Stimulated activated CD4-positive, alpha-beta T cell treated with anti-CD3 and anti-CD28 coated beads, Interleukin-2, amount 100 ng/mL, for 24 hours (primary cell): ENCODE measurements at places on chromosomes 16 and 17.

DNA sequence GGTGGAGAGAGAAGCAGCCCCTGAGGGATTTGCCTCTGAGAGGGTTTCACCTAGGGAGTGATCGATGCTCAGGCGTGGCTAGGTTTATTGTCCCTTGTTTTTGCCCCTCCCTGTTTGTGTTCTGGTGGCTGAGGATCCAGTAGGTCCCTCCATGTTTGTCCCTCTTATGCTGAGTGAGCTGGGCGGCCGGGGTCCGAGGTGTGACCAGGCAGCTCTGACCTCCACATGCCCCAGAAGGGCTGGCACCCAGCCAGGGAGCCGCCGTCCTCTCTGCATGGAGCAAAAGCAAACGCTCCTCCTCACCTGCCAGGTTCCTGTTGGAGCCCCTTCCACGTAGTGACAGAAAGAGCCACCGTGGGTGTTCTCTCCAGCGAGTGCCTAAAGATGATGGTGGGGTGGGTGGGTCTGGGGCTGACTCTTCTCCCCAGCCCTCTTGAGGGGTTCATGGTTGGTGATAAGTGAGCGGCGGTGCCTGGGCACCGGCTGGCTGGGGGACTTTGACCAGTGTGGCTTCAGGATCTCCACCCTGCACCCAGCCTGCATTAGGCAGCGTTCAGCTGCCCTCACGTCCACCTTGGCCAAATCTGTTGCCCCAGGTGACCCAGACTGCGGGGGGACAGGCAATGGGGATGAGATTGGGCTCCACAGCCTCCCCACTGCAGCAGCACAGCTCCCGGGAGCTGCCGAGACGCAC lies 14.1 kb upstream of the NUDT16L1 start:
- no peak for DNase-seq

- no peak for DNase-seq
Observed at GRCh38 chr17:16470265-16470664, 21.7 kb downstream of the LRRC75A start.

DNA sequence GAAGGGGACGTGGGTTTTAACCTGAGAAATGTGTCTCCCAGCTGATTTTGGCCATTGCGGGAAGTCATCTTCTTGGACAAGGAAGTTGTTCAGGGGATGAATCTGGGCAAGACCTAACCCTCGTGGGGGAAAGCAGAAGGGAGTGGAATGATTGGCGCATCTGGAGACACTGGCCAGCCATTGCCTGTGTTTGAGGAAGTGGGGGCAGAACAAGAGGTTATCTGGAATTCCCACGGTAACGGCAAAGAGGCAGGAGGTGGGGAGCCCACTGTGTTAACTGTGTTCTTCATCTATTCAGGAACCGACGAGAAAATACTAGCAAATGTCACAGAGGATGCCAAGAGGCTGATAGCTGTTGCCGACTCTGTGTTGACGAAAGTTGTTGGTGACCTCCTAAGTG lies 66.9 kb downstream of the RNF213 start:
- no peak for DNase-seq

DNA sequence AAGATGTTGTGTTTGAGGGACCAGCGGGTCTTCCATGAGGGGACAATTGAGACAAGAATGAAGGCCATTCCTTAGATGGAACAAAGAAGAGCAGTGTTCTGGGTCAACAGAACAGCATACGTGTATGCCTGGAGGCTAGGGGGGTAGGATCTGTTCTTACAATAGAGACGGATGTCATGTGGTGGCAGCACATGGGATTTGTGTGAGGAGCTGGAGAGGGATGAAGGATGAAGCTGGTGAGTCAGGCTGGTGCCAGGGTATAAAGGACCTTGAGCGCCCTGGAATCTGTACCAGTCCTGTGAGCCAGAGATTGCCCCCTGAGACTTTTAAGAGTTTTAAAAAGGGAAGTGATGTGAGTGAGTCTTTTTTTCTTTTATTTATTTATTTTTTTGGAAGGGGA lies 22.8 kb upstream of the WFDC1 start:
- DNase-seq = no peak

DNA sequence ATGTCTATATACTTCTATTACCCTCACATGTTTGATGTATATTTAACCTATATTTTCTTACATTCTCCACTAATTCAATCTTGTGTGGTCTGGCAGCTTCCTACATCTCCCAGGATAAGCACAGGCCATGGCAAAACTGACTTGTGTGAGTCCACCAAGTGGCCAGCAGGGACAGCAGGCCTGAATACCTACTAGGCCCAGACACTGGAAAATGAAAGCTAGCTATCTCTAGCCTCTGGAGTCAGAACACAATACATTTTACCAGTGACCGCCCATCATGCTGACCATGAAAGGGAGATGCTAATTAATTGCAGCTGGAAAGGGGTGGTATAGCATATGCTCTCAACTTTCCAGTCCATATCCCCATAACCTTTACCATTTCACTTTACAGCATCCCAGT lies 132.3 kb downstream of the PCTP start:
- no peak for DNase-seq

- no peak for DNase-seq
Observed at GRCh38 chr16:73050201-73051099, 2.5 kb upstream of the ZFHX3 start.

GRCh38 chr16:54297154-54297553 lies 10.6 kb upstream of the IRX3 start:
- DNase-seq = no peak

DNA sequence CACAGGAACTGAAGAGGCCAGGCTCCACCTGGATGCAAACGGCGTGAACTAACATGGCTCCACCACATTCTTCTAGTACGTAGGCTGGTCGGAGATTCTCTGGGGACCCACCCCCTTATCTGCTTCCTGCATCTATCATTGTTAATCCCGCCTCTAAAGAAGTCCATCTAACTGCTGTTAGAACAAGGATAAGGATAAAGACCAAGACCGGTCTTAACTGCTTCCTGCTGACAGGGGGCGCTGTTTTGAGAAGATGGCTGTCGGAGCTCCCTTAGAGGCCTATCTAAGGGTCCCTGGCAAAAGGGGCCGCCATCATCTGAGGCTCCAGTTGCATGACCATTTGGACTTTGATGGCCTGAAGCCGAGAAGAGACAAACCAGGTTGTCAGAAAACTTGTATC lies 25.8 kb upstream of the TNFSF12 start:
- peak; percentile 60 for DNase-seq

GRCh38 chr17:10032118-10032852 lies 127.2 kb upstream of the RCVRN start:
- DNase-seq = no peak

DNA sequence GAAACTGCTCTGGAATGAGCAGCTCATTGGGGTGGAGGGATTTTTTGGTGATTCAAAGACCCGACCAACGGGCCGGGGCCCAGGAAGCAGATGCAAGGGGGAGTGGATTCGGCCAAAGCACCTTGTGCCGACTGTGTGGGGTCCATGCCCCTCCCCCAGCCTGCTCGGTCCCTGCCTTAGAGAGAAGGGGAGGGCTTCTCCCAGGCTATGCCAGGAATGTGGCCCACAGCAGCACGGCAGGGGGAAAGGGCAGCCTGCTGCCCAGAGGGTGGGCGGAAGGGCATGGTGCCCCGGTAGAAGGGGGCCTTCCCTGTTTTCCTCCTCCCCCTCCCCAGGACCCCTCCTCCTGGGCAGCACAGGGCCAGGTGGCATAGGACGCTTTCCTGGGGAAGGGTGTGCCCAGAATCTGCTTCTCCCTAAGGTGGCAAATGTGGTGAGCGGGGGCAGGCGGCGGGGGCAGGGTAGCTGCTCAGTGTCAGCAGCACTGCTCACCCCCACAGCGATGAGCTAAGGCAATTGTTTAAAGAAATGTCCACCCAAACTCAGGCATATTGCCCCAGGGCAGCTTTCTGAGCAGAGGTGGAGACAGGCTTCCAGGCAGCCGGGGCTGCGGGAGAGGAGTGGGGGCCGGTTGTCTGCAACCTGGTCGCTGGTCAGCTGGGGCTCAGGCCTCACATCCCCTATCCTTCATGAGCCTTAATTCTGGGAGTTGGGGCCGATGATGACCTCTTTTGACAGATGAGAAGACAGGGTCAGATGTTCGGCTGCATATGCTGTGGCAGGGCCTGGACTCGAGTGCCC lies 33.9 kb upstream of the MLKL start:
- no peak for DNase-seq

DNA sequence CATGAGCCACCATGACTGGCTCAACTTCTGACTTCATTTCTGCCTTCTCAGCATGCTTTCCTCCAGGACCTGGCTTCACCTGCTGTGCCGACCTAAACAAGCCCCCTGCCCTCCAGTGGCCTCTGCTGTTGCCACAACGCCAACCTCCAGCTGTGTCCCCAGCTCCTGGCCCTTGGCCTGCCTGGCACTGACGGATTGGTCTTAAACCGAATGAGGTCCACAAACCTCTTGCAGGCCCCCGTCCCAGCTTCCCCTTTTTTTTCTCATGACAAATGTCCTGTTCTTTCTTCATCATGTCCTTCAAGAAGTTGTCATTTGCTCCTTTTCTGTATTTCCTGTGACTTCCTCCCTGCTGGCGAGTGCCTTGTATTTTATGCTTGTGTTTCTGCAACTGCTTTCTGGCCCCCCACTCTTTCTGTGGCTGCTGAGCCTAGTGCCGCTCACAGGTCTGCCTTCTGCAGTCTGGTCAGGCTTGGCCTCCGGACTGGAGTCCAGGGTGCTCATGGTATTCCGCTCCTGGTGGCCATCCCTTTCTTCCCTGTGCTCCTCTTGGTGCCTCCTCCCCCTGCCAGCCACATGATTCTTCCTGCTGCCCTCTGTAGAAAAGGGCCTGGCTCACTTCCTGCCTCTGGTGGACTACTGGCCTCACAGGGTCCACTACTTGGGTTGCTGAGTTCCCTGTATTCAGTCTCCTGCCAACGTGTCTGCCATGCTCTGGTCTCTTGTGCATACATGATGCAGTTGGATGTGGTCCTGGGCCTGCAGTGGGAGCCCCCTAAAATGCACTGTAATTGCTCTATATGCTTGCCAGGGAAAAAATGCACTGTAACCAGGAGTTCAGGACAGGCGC lies 2.9 kb downstream of the ATP6V0C start:
- no peak for DNase-seq

GRCh38 chr16:23771642-23772041 lies 16.8 kb downstream of the CHP2 start:
- DNase-seq = no peak

DNA sequence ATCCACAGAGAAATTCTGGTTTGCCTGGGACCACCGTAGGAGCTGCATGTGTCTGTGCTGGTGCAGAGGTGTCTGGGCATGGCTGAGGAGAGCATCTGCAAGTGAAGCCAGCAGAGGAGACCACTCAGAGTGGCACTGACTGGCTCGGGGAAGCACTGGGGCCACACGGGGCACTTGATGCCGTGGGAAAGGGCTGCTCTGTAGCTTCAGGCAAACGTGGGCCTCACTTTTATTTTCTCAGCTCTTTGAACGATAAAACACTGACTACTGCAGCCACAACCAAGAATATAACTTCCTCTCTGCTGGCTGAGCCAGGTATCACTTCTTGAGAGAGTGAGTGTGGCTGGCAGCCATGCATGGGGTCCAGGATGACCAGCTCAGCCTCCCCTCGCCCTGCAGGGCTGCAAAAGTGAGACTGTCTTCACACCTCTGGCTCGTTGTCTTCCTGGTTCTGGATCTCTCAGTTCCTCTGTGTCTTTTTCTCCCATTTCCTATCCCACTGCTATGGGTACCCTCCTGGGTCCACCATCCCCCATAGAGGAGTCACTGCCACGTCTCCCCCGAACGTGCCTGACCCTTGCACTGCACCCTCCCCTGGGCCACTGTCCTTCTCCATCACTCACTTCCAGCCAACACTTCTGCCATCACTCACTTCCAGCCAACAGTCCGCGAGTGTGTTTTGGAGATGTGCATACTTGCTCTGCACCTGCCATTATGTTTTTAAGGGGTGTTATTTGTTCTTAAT lies 201.4 kb upstream of the CHMP6 start:
- no peak for DNase-seq

- no peak for DNase-seq
Observed at GRCh38 chr17:48546924-48547807, 2.3 kb upstream of the HOXB2 start.

DNA sequence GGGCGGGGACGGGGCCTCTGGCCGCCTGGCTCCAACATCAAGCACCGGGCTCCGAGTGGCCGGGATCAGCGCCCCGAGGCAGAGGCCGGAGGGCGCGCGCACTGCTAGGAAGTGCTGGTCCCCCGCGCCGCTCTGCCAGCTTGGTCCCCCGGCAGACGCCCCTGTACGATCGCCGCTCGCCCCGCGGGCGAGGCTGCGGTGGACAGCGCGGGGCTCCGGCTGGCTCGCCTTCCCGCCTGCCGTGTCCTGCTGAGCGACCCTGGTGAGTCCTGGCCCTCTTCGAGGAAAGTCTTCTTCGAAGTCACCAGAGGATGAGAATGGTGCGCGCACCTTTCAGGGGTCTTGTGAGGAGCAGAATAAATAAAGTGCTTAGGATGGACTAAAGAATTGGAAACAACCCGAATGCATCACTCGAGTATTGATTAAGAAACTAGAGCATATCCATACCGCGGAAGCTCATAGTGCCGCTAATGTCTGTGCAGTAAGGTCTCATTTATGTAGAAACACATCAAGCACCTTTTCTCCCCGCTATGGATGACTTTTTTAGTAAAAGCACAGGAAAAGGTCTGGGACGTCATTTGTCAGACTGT lies 392 bp downstream of the ZNF213 start:
- peak; percentile 34 for DNase-seq

DNA sequence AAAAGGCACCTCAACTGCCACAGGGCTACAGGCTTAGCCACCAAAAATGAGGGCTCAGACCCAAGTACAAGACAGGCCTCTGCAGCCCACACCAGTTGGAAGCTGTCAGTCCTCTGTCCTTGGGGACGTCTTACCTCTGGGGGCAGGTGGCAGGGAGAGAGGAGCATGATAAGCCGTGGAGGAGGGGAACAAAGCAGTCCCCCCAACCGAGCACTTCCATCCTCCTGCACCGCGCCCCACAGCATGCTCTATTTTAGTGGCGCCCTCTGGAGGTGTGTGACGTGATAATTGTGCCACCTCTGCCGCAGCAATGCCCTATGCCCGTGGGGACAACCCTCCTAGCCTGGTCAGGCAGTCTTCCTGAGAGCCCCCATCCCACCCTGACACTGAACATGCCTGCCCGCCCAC lies 13.6 kb downstream of the G6PC3 start:
- peak; percentile 60 for DNase-seq

GRCh38 chr16:80899809-80900592 lies 95.6 kb upstream of the CDYL2 start:
- no peak for DNase-seq

- DNase-seq = no peak
Observed at GRCh38 chr17:72394531-72394930, 273.7 kb downstream of the SOX9 start.

DNA sequence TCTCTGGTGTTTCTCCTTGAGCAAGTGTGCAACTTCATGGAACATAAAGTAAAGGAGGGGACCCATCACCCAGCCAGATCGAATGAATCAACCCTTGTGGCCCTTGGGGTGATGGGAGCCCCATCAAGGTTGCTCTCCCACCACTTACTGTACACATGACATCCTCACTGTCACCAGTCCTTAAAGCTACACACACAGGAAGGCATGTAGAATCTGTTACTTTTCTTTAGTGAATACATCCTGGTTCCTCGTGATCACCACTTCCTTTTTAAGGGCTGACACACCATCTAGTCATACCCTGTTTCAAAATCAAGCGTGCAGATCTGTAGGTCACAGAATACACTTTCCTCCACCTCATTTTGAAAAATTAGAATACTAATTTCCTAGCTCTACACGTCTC lies 22.6 kb upstream of the MPHOSPH6 start:
- DNase-seq = peak; percentile 14

- no peak for DNase-seq
Observed at GRCh38 chr17:80064696-80065095, 28.3 kb downstream of the CCDC40 start.

GRCh38 chr16:74724820-74725549 lies 24.3 kb upstream of the MLKL start:
- DNase-seq = no peak
